PC-9 (cell line): ENCODE measurements at places on chromosomes 5 and 9. TPM values are rescaled to one million over a fixed set of nuclear protein-coding genes. Genes with fewer than 3 reads are reported as not detected.
A peak's percentile ranks its signal among the peaks of the same experiment; 100 is the strongest.

GRCh38 chr9:114065304-114065703 is 12.8 kb downstream of the AMBP start:
- no peak for DNase-seq

- DNase-seq: no peak
Measured at GRCh38 chr5:53426878-53427277, 53.6 kb upstream of the FST start.

DNA sequence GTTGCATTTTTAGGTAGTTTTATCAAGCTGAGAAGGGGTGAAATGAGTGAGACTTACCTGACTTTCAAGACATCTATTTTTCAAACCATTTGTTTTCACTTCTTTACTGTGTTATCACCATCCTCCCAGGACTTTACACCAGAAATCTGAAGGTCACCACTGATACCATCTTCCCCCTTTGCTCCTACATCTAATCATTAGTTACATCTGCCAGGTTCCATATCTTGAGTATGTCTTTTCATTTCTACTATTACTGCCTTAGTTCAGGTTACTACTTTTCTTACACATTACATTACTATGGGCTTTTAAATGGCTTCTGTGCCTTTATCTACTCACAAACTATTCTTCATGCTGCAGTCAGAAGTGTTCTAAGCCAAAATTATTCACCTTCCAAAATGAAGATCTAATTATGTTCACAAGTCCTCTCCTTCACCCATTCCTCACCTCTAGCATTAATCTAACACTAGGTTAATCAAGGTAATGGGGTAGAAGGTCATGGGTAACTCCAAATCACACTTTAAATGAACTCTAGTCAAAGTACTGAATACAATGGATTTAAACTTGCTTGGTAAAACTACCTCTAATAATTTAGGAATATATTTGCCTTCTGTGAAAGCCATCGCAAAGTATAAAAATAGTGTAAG is 2.1 kb upstream of the HSDL2 start:
- DNase-seq: no peak

DNA sequence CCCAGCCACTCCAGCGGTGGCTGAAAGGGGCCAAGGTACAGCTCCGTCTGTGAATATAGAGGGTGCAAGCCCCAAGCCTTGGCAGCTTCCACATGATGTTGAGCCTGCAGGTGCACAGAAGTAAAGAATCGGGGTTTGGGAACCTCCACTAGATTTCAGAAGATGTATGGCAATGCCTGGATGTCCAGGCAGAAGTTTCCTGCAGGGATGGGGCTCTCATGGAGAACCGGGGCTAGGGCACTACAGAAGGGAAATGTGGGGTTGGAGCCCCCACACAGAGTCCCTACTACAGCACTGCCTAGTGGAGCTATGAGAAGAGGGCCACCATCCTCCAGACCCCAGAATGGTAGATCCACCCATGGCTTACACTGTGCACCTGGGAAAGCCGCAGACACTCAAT is 23.2 kb downstream of the CCDC125 start:
- DNase-seq: no peak

- DNase-seq: no peak
Measured at GRCh38 chr5:15520856-15521255, 20.9 kb downstream of the FBXL7 start.

- no peak for DNase-seq
Measured at GRCh38 chr5:67199859-67200258, 3.3 kb upstream of the CD180 start.

GRCh38 chr5:43947935-43948334 is 345.0 kb downstream of the NNT start:
- DNase-seq: no peak

DNA sequence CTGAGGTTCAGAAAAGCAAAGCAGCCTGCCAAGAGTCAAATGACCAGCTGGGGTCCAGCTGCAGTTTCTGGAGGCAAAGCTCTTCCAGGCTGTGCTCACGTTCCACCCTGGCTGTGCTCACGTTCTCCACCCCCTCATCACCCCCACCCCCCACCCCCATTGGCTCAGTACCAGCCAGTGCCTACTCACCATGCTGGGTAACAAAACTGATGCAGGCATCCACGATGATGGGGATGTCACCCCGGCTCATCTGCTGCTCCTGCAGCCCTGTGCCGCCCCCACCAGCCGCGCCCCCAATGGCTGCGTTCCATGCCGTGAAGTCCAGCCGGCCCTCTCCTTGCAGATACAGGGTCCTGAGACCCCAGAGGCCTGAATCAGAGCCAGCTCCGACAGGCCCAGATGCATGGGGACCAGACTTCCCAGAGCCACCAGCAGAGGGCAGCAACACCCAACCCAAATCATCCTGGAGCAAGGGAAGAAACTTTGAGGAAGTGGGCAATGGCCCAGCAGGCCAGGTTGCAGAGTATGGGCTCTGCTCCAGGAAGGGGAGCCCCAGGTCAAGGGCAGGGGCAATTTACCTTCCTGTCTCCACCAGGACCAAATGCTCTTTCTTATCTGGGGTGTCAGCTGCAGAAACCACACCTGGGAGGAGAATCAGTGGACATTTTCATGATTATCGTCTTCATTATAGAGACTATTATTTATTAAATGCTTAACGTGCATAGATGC is 13.7 kb upstream of the FCHSD1 start:
- DNase-seq: peak; percentile 74

GRCh38 chr5:78647351-78647818 is 1.2 kb downstream of the LHFPL2 start:
- DNase-seq: no peak

Gene SIMC1
- total RNA-seq: 6.5 and 7.3 TPM in 2 replicates

DNA sequence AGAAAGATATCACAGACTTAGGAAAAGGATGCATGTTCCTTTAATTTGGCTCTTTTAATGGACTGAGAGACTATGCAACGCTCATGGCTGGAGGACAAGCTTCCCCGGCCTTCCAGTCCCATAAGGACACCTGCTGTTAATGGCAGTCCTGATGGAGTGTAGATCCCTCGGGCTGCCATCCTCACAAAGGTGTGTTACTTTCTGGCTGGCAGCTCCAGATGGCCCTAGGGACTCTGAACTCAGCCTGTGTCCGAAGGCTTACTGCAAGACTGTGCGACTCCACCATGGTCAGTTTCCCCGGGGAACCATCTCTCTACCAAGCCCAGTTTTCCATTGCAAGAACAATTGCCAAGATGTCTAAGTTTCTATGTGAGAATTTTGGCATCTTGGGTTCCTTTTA is 25.5 kb upstream of the KCNIP1 start:
- DNase-seq: no peak

- DNase-seq: no peak
Measured at GRCh38 chr5:125115195-125115525, 368.7 kb upstream of the ZNF608 start.

Gene PFN3
- not detected in 2 replicates for total RNA-seq

GRCh38 chr5:134608555-134608954 is 24.1 kb downstream of the SAR1B start:
- DNase-seq: no peak

GRCh38 chr9:16412740-16413139 is 457.7 kb downstream of the BNC2 start:
- DNase-seq: no peak

- no peak for DNase-seq
Measured at GRCh38 chr9:34994900-34995669, 5.5 kb downstream of the DNAJB5 start.

GRCh38 chr5:123518111-123518510 is 6.1 kb downstream of the CSNK1G3 start:
- no peak for DNase-seq

Gene TAS2R1
- total RNA-seq: not detected in 2 replicates

GRCh38 chr5:174601946-174602345 is 122.4 kb upstream of the MSX2 start:
- DNase-seq: no peak

- DNase-seq: no peak
Measured at GRCh38 chr9:36025746-36026145, 11.0 kb upstream of the RECK start.

Gene CDH6
- total RNA-seq: not detected in 2 replicates

- no peak for DNase-seq
Measured at GRCh38 chr5:175659546-175660253, 1.8 kb downstream of the HRH2 start.

DNA sequence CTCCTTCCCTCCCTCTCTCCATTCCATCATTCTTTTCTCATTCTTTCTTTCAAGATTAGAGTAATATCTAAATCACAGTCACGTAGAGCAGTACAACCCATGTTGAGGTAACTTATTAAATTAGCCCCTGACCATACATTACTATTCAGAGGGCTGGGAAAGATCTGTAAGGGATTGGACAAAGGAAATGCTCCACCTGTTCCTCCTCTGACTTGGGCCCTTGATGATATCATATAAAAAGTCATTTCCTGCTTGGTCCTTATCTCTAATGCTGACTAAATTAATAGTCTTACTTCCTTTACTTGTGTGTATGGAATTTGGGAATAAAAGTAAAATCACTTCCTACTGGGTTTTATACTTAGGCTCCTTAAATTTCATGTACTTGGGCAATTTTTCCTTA is 40.8 kb downstream of the SNX18 start:
- no peak for DNase-seq

GRCh38 chr5:149578896-149579295 is 2.4 kb upstream of the ARHGEF37 start:
- no peak for DNase-seq

- DNase-seq: no peak
Measured at GRCh38 chr9:34502891-34503290, 19.9 kb downstream of the ENHO start.

Gene PRUNE2
- 0.20 TPM in 1 of 2 replicates, not detected in the other for total RNA-seq

Gene RASGRF2
- 0.10 and 0.48 TPM in 2 replicates for total RNA-seq

- peak; percentile 39 for DNase-seq
Measured at GRCh38 chr5:135310328-135310989, 88.6 kb downstream of the MACROH2A1 start.

GRCh38 chr9:15403155-15403554 is 19.5 kb upstream of the SNAPC3 start:
- no peak for DNase-seq

DNA sequence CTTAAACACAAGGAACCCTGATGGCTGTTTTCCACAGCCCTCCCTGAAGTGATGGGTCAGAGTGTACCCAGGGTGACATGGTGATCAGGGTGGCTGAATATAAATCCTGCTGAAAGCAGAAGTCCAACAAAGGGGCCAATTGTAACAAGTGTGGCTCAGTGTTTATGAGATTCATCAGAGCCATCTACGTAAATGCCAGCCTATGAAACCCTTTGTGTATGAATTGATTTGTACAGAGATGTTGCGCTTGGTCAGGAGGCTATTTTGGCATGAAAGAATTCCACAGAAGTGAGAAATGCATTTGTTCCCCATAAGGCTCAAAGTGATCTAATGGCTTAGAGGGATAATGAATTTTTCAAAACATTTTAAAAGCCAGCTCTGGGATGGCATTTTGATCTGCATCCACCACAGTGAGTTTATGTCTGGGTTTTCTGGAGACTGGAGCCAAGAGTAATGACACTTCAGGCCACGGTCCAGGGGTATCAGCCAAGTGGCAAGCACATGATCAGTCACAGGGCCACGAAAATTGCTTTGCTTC is 12.4 kb downstream of the PRUNE2 start:
- no peak for DNase-seq

DNA sequence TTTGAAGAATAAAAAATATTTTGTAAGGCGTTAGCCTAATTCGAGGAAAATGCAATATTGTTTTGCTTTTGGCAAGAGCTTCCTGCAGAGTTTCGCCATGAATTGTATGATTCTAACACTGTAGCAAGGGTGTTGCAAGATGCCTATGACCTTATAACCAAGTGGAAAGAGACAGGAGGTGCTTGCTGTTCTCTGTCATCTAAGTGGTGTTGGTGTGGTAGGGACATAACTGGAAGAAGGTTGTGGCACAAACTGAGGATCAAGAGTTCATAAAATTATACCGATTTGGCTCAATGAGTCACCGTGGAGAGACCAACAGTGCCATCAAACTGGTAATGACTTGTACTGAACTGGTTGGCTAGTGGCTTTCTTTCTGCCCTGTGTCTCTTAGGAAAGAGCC is 6.3 kb downstream of the STC2 start:
- DNase-seq: no peak

GRCh38 chr5:146426853-146427618 is 20.1 kb upstream of the TCERG1 start:
- DNase-seq: no peak

- DNase-seq: no peak
Measured at GRCh38 chr5:6814816-6815215, 101.6 kb downstream of the TENT4A start.

DNA sequence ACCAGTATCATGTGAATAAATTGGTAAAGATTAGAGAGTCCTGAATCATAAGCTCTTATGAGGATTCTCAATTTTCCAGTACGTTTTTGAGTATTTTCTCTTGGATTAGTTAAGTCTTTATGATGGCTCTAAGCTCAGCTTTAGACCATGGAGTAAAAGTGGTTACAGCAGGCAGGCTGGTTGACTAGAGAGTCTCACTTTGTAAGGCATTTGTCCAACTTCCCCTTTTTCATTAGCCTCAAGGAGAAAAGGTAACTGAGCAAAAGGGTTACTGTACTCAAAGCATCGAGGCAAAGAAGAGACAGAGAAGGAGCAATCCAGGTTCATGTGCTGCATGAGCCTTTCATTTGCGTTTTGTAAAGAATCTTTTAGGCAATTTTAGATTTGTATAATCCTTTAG is 8.5 kb downstream of the NOP16 start:
- DNase-seq: no peak

DNA sequence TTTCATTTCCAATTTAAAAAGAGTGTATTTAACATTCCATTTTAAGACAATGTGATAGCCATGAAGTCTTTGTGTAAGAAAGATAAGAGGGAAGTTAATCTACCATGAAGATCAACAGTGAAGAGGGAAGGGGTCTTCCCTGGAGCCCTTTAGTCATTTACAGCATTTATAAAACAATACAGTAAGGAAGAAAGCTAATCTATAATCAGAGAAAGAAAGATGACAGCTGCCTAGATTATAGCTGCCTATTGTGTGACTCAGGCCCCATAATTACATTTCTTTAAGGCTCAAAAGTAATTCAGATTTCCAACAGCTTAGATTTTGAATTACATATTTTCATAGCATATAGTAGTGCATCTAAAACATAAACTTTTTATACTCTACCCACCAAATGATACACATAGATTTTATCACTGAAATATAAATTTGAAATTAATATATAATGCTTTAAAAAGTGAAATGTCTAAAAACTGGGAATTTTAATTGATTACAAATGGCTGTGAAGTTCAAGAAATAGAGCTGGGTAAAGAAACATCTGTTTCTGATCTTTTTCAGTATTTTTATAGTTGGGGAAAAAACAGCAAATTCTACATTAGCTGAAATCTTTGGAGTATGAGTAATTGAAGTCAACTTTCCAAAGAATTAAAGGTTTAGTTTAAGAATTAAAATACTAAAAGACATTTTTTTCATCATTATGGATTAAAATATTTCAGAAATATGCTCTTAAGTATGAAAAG is 89.6 kb downstream of the RIC1 start:
- no peak for DNase-seq

GRCh38 chr5:179413086-179413690 is 67.9 kb upstream of the ADAMTS2 start:
- DNase-seq: no peak

- no peak for DNase-seq
Measured at GRCh38 chr5:28415791-28416443, 1377.5 kb upstream of the CDH9 start.
